ENCODE measurements at places on chromosomes 6 and 20.

GRCh38 chr6:51203504-51203903, 384.8 kb downstream of the TFAP2B start:
- DNase-seq: no peak

GRCh38 chr6:18496462-18496861, 109.3 kb downstream of the RNF144B start:
- DNase-seq: no peak

DNA sequence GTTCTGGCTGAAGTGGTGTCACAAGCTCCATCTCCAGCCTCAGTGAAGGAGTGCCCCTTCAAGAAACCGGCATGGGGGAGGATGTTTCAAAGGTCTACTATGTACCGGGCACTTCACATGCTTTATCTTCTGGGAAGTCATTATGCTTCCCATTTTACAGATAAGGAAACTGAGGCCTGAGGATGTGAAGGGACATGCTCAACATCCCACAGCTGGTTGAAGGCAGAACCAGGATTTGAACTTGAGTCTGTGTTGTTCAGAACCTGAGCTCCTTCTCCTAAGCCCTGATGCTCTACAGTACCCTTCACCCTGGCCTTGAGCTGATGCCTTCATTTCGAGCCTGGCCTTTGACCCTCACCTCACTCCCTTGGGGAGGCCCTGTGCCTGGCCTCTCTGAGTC, 13.0 kb downstream of the GLP1R start:
- no peak for DNase-seq

DNA sequence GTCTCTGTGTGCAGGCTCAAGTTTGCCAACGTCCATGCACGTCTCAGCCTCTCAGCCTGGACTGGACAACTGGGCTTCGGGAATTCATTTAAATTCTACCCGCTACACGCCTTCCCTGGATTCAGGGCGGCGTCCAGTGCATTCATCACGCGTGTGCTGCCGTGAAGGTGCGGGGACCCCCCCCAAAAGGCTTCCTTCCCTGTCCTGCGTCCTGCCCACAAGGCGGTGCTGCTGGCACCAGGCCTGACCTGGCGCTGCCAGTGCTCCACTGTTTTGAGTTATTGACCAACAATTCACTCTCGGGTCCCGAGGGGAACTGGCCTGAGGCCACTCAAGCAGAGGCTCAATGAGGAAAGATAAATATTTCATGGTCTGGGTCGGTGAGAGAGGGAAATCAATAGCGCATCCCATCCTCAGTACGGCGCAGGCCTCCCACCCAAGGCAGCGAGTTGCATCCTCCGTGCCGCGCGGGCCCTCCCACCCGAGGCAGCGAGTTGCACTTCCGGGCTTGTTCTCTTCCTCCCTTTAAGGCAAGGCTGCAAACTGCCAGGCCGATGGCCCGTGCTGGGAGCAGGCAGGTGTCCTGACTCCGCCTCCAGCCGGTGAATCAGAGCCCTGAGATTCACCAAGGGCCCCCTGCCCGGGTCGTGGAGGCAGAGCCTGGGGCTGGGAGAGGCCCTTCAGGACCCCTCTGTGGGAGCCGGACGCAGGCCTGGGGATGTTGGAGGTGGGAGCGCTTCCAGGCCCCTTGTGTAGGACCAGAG, 22.8 kb upstream of the BHLHE23 start:
- DNase-seq: peak; percentile 58

- DNase-seq: no peak
These were observed 97.4 kb upstream of the SPTLC3 start for GRCh38 chr20:12911372-12911771.

DNA sequence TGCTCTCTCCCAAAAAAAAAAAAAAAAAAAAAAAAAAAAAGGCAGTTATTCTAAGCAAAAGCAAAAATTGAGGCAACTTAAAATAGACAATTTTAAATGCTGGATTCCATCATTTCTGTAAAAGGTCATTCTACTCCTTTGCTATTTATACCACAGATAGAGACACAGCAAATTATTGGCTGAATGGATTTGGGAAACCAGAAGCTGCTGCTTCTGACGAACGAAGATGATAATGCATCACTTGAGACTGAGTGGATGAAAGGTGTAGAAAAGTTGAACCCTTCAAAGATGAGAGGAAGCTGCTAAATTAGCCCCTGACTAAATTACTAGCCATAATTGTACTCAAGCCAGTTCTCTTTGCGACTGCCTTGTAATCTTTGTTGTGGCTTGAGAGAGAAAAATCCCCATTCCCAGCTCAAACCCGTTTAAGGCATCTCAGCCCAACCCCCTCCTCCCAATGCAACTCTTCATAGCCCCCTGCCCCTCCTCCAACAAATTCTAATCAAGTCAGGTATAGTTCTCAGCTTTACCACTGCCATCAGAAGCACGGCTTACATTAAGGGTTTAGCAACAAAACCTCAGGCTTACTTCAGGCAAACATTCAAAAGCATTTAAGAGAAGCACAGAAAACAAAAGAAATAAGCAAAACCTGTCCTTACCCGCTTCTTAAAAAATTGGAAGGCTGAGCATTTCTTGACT, 1.0 kb downstream of the SGK1 start:
- DNase-seq: no peak

GRCh38 chr6:126546541-126547120, 206.7 kb downstream of the CENPW start:
- no peak for DNase-seq

DNA sequence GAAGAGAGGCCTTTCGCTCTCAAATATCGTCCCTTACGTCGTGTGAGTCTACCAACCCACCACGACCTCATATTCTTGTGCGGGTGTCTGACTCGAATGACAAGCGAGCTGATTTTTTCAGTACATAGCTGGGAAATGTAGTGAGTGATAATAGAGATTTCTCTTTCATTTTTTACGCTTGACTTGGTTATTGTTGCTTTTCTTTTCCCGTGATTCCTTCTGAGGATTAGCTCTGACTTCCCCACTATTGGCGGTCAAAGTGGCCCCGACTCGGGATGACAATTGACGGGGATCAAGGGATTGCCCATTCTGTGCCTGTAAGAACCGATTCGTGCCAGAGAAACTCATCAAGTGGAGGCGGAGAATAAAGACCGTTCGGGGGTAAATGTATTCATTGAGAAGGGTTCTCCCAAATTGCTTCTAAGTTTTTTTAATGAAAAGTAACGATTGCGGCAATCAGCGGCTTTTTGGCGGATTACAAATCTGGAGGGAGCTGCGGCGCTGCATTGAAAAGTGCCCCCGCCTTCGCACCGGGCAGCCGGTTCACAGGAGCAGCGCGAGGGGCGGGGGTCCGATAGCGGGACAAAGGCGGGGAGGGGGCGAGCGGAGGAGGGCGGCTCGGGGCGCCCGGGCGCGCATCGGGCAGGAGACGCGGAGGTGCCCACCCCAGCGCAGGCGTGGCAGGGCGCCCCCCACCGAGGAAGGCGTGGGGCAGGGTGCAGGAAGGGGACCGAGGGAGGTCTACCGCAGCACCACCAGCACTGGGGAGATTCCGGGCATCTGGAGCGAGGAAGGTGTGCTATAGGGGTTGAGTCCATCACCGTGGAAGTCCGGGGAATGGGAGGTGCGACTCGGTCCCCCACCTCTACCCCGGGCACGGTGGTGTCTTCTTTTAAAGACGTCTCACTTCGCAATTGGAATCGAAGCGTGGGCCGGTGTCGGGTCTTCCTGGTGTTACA, 44.5 kb upstream of the OSTM1 start:
- peak; percentile 60 for DNase-seq

GRCh38 chr20:50588034-50588736, 78.0 kb downstream of the PTPN1 start:
- peak; percentile 96 for DNase-seq

- DNase-seq: no peak
These were observed 10.1 kb downstream of the RPL10A start for GRCh38 chr6:35478259-35478658.
